Stimulated activated CD4-positive, alpha-beta T cell treated with anti-CD3 and anti-CD28 coated beads, Interleukin-12 subunit alpha, Interleukin-12 subunit beta, amount 100 ng/mL, for 48 hours (primary cell): ENCODE measurements at places on chromosomes 16 and 17.

DNA sequence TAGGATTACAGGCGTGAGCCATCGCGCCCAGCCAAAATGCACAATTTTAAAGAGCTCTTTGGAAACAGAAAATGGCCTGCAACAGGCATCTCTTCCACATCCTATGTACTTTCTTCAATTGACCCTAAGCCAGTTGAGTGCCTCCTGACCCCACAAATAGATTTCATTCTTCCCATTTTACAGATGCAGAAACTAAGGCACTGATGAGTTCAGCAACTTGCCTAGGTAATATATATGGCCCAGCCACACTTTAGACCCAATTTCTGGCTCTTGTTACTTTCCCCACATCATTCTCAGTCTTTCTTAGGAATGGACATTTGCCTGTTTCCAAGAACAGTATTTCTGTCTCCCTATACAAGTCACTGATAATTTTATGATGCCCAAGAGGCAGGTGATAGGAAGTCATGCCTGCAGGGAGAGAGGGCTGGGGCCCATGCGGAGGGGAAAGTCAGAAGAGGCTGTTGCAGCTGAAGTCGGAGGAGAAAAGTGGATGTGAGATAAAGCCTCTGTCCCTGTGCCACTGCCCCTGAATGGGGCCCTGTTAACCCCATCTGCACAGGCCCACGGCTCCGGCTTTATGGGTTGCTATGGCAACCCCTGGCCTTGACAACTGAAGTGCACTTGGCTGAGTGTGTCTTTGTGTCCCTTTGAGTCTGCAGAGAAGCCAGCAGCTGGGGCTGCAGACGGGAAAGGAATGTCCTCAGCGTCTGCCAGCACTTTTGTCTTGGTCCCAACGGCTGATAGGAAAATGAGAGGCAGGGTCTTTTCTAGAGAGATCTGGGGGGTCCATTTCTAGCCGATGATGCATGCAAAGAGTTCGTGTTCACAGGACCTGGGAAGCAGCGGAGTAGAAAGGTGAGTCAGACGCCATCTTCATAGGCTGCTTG, 45.9 kb downstream of the ABAT start:
- no peak for DNase-seq

DNA sequence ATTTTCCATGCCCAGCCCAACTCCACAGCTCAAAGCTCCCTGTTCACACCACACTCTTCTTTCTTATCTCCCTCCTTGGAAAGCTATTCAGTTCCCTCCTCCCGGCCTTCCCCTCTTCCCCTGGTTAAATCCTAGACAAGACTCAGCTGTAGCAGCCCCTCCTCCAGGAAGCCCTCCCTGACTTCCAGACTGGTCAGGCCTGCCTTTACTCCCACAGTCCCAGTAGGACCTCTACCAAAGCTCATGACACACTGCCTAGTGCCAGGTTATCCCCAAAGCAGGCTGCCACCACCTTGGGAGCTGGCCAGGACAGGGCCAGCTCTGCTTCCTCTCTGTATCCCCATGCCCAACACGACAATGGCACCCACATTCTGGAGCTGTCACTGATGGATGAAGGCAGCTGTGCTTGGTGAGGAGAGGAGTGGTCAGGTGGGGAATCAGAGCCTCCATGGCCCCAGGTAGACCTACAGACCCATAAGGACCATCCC, 50.0 kb downstream of the BEAN1 start:
- no peak for DNase-seq

DNA sequence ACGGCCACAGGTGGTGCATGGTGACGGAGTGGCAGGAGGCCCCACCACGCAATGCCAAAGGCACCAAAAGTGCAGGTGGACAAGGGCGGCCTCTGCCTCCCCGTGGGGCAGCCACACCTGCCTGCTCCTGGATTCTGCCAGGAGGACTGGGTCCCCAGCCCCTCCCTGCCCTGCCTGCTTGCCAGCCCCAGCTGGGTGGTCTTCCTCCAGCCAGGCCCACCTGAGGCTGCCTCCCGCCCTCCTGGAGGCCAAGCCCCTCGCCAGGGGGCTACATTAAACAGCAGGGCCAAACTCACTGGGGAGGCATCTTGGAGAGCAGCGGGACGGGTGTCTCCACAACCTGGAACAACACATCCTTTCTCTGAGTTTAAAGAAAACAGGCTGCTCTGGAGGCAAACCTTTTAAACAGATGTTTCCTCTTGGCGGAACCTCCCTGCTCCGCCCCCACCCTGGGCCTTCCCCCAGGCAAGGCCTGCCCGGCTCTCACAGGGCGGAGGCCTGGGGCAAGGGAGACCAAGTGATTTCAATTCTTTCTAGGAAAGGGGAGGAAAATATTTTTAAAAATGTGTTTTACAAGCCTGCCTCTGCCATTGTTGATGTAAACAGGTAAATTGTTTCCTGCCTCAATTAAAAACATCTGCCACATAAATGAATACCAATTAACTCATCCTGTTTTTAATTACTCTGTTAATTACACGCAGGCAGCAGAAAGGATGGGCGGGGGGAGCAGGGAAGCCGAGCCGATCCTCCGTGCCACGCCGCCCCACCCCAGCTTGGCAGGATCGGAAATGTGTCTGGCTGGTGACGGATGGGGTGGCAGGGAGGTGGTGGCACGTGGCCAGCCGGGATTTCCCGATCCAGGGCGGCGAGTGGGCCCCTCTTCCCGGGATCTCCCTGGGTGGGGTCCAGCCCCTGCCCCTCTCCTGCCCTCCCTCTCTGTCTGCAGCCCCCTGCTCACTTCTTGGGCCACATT, 54.4 kb upstream of the PABPN1L start:
- no peak for DNase-seq

DNA sequence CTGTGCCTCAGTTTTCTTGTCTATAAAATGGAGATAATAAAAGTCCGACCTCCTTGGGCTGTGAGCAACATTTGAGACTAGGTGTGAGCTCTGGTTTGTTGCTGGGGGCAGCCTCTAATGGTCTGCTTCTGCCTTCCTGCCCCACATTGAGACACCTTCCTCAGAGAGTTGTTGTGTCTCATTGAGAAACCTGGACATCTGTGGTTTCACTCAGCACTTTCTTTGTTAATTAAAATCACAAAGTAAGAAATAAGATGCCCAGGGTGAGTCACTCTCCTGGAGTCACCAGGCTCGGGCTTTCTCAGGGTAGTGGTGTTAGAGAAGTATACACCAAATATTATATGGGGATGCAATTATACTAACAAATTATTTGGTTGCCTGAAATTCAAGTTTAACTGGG, 389.2 kb upstream of the SALL1 start:
- DNase-seq, result no peak

DNA sequence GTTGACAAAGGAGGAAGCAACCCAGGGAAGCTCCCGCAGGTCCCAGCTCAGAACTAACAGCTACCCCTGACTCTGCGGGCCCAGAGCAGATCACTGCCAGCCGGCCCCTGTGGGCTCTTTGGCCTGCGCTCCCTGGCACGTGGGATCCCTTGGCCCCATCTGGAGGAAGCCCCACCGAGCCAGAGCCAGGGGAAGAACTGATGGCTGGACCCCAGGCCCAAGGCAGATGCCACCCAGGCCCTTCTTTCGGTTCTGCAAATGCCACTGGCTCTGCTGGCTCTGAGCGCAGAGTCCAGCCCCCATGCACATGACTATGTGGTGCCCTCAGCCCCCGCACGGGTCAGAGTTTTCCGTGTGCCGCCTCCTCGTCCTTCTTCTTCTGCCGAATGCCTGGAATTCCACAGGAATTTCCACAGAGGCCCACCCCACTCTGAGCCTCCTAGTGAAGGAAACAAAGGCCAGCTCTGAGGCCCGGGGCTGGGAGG, 35.8 kb upstream of the SNN start:
- no peak for DNase-seq

DNA sequence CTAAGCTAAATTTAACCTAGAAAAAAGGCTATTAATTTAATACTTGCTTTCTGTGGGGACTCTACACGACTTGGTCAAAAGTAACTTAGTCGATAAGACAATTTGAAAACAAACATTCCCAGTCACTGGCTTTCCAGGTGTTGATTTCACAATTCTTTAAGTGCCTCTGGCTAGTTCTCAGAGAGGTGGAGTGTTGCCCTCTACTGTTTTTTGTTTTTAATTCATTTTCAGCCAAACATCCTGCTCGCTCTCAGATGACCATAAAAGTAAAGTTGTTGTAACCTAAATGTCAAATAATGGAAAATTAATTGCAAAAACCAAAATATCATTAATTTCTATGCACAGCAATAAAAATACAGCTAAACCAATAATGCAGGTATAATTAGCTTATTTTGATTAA, 107.1 kb downstream of the MYO1D start:
- no peak for DNase-seq

DNA sequence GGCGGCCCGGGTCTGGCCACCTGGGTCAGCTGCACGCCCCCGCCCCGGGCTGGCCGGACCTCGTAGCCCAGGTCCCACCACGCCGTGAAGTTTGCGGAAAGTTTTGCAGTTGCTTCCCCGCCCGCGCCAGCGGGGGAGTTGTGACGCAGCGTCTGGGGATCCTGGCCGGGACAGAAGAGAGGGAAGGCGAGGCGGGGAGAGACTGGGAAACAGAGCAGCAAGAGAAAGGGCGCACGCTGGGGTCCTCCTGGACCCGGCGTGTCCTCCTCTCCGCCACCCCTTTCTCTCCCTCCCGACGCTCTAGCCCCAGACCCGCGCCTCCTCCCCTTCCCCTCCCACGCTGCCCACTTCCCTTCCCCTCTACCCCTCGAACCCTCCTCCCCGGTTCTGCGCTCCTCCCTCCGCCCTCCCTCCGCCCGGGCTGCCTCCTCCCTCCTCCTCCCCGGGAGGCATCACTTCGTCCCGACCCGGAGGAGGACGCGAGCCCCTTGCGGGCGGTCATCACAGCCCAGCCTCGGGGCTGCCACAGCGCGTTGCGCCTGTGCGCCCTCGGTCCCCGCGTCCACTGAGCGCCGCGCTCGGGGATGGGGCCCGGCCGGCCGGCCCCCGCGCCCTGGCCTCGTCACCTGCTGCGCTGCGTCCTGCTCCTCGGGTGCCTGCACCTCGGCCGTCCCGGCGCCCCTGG, at the start of gene MRC2:
MRC2 (plus strand) TSS at position 452 of the 685 bp plus-strand sequence; CDS start at position 585, 133 bp downstream.
- DNase-seq, result peak; percentile 21

- DNase-seq, result peak; percentile 93
Measured at GRCh38 chr17:50719144-50719923, at the start of gene LUC7L3. LUC7L3 (plus strand) TSS chr17:50719603; CDS start chr17:50719733, 130 bp downstream.

- DNase-seq, result no peak
Measured at GRCh38 chr17:31291820-31292219, 5.2 kb downstream of the OMG start.

GRCh38 chr17:48247038-48247437, 139.5 kb downstream of the SNX11 start:
- DNase-seq, result no peak

GRCh38 chr16:21727344-21727743, 63.6 kb downstream of the OTOA start:
- no peak for DNase-seq

- DNase-seq, result no peak
Measured at GRCh38 chr16:81530296-81530721, 85.7 kb downstream of the CMIP start.

GRCh38 chr16:23113185-23113584, 36.1 kb downstream of the USP31 start:
- no peak for DNase-seq

GRCh38 chr17:42772945-42773289, 332 bp upstream of the VPS25 start:
- no peak for DNase-seq

DNA sequence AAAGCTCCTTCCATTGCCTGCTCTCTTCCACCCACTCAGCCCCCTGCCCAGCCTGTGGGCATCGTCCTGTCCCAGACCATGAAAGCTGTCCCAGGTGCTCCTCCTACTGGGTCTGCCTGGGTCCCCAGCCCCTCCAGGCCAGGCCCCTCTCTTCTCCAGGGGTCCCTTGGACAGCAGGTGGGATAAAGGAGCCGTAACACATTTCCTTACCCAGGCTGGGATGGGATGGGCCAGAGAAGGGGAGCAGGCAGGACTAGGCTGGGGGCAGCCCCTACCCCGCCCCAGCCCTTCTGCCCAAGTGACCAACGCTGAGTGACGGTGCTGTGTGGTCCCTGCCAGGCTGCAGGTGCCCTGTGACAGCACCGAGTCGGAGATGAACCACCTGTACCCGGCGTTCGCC, 80.1 kb downstream of the MGAT5B start:
- DNase-seq, result no peak
